ENCODE measurements at places on chromosomes 6 and 20.

DNA sequence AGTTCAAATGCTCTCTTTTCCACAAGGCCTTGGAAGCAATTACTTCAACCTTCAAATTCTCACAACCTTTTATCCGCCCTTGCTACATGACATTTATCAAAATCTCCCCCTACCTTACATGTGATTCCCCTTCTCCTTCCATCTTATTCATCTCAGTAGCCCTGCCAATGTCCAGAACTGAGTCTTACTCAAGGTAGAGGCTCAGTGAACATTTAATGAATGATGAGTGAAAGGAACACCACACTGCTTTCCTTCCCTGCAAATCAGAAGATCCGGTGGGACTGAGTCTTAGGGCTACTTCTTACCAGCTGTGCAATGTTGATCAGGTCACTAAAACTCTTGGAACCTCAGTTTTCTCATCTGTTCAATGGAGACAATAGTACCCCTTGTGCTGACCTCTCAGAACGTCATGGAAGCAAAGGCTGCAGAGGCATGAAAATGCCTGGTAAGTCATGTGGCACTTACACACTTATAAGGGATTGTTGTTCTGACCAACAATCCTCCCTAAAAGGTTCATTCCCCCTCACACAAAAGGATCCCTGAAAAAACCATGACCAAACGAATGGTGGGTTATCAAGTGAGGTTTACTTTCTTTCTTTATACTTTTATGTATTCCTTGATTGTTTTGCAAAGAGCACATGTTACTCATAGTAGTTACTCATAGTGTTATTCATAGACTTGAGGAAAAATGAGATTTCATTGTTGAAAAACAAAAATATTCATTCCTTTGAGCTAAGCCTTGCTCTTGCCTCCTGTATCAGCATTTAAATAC lies 6.5 kb downstream of the MDGA1 start:
- no peak overlapping the region for H3K4me3 ChIP-seq
- no peaks in the 10 kb centered on the region for H3K36me3 ChIP-seq
- peaks cover 6% of the 10 kb centered on the region for H3K4me1 ChIP-seq
- H3K27ac ChIP-seq, result no peak overlapping the region
- H3K27me3 ChIP-seq, result no peaks in the 10 kb centered on the region
- DNase-seq, result no peak

DNA sequence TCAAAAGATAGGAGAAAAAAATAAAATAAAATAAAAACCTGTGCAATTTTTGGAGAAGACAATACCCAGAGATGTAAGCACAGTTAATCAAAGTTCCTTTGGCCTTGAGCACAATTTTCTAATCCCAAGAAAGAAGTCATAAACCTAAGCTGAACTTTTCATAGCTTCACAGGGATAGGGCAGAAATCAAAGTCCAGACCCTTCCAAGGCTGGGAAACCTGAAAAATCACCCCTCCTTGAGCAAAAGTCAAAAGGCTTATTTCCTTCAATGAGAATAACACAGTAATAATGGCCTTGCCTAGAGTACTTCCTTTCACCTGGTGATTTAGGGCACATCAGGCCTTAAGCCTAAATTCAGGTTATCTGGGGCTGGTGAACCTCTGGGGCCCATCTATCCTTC lies 415.0 kb upstream of the BTBD3 start:
- DNase-seq, result no peak
- no peak overlapping the region for H3K27ac ChIP-seq
- H3K27me3 ChIP-seq, result no peaks in the 10 kb centered on the region
- H3K4me3 ChIP-seq, result no peak overlapping the region
- no peaks in the 10 kb centered on the region for H3K4me1 ChIP-seq

DNA sequence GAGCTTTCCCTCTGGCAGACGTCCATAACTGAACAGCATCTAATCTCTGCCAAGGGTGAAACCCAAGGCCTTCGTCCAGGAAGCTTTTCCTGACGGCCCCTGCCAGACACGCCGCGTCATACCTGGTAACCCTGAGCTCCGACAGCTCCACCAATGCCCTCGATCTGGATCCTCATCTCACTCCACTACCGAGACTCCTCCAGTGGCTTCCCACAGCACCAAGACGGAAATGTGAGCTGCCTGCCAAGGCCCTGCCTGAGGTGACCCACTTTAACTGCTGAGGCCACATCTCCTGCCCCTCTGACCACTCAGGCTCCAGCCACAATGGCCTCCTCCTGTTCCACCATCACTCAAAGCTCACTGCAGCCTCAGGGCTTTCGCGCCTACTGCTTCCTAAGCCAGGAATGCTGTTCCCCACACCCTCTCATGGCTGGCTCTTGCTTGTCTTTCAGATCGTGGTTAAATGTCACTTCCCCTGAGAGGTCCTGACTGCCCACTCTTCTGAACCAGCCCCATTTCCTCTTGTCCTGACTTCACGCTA lies 143.2 kb downstream of the PREX1 start:
- peaks cover 62% of the 10 kb centered on the region for H3K4me1 ChIP-seq
- H3K4me3 ChIP-seq, result no peak overlapping the region
- no peaks in the 10 kb centered on the region for H3K27me3 ChIP-seq
- H3K36me3 ChIP-seq, result peaks cover 31% of the 10 kb centered on the region
- DNase-seq, result peak; percentile 81

GRCh38 chr20:49446808-49447207 lies 35.7 kb downstream of the KCNB1 start:
- H3K27ac ChIP-seq, result peak overlapping the region; percentile 68
- H3K27me3 ChIP-seq, result no peaks in the 10 kb centered on the region
- no peak overlapping the region for H3K4me3 ChIP-seq

DNA sequence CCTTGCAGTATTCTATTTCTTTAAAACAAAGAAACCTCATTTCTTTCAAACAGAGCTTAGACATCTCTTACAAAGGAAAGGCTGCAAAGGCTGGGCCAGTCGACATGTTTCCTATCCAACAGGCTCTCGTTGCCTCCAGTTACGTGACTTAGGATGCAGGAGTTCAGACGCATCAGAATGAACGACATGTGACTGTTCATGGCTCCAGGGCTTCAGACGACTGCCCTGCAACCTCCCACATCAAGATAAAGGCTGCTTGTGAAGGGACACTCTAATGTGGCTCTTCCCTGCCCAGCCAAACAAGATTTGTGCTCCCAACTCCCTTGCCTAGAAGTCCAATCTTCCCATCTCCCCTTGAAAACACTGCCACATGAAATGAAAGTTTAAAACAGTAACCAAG lies 14.3 kb upstream of the NEDD9 start:
- H3K27ac ChIP-seq, result no peak overlapping the region
- H3K27me3 ChIP-seq, result no peaks in the 10 kb centered on the region
- no peak overlapping the region for H3K4me3 ChIP-seq
- no peaks in the 10 kb centered on the region for H3K36me3 ChIP-seq
- H3K4me1 ChIP-seq, result peaks cover 9% of the 10 kb centered on the region
- DNase-seq, result no peak

DNA sequence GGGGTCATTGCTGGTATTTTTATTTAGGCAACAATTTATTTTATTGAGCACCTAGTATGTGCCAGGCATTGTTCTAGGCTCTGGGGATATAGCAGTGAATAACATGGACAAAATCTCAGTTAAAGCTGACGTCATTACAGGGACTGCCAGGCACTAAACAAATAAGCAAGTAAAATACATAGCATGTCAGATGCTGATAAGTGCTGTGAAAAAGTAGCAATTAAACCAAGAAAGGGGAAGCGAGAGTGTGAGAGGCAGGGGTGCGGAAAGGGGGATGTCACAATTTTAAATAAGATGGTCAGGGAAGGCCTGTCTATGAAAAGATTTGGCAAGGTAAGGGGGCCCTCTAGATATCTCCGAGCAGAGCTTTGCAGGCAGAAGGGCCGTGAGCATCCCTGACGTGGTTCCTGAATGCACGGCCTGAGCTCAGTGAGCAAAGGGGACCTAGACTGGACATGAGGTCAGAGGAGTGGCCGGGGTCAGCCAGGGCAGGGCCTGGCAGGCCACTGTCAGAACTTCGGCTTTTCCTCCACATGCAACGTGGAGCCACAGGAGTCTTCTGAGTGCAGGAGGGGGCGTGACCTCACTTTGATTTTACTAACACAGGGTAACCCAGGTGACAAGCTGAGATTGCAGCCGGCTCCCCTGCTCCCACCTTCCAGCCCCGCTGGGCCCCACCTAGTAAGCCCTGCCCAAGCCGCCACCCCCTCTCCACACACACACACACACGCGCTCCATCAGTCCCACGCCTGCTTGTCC lies 24.2 kb upstream of the SIRPA start:
- DNase-seq, result no peak
- no peaks in the 10 kb centered on the region for H3K36me3 ChIP-seq
- H3K4me1 ChIP-seq, result peaks cover 5% of the 10 kb centered on the region

DNA sequence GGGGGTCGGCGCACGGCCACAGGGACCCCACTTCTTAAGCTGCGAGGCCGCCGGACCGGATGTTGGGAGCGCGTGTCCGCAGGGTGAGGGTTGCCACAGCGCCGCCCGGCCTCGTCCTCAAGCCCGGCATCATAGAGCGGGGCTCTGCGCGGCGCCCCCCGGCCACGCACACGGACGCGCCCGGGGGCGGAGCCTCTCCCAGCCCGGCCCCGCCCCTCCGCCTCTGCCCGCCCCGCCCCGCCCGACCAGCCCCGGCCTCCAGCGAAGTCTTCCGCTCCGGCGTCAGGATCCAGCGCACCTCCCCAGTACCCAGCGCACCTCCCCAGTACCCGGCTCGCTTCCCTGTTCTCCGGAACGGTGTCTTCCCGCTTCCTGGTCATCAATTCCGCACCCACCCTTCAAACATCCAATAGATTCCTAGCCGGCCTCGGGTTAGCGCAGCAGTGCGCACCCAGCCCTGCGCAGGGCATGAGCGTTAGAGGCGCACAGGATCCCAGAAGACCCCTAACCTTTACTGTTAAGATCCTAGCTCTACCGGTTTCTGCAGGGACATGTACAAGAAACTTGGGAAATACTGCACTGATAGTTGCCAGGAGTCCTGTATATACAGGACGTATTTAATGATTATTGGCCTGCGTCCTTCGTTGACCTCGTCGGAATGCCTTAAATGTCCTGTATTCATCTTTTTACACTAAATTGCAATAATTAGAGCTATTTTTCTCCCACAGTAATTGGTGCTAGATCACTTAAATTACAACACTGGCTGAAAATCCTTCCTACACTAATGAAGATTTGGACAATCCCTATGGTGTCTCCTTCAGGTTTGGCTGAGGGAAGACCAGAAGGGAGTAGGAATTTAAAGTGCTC lies 535 bp upstream of the DNAAF9 start:
- DNase-seq, result peak; percentile 81
- H3K4me3 ChIP-seq, result peak overlapping the region; percentile 88
- no peaks in the 10 kb centered on the region for H3K36me3 ChIP-seq
- no peaks in the 10 kb centered on the region for H3K27me3 ChIP-seq

- no peaks in the 10 kb centered on the region for H3K4me1 ChIP-seq
- H3K27me3 ChIP-seq, result no peaks in the 10 kb centered on the region
- no peak overlapping the region for H3K27ac ChIP-seq
- peaks cover 43% of the 10 kb centered on the region for H3K36me3 ChIP-seq
- no peak overlapping the region for H3K4me3 ChIP-seq
- DNase-seq, result no peak
Observed at GRCh38 chr6:166512567-166512966, 73.9 kb downstream of the RAMACL start.

DNA sequence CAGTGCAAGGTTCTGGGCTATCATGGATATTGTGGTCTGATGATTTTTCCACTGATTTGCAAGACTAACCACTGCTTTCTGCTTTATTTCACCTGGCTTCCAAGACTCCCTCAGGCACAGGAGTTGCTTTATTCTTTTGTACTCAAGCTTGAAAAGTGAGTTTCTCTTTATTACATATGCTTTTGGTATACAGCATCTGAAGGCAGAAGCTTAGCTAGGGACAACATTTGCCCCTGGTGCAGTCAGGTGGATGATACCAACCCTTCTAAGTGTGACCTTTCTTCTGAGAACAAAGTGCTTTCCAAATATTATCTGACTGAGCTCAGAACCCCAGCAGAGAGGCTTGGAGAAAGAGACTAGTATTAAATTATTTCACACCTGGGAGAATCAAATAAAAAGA lies 94.0 kb upstream of the PHACTR1 start:
- H3K27ac ChIP-seq, result no peak overlapping the region
- H3K4me1 ChIP-seq, result no peaks in the 10 kb centered on the region
- no peaks in the 10 kb centered on the region for H3K36me3 ChIP-seq
- no peak for DNase-seq
- H3K27me3 ChIP-seq, result no peaks in the 10 kb centered on the region

DNA sequence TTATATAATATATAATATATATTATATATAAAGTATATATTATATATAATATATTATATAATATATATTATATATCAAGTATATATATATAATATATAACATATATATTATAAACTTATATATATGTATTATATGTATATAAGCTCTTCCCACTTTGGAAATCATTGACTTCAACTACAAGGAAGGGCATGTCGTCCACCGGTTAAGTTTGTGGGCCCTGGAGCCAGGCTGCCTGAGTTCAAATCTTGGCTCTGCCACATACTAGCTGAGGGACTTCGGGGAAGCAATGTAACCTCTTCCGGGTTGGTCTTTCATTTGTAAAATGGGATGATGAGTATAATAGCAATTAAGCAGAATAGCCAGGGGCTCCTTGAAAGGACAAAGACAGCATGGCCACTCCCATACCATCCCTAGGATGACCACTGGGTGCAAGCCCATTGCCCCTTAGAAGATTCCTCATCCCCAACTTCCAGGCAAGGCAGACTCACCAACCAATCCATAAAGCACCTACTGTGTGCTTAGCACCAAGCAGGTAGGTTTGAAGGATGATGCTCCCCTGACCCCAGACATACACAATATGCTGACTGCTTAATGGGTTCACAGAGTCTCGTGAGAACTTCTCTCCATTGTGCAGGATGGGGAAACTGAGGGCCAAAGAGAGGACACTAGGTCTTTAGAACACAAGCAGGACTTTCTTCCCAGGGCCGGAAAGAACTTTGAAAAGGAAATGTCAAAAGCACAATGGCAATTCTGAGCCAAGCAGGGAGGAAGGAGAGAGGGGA lies 163.2 kb downstream of the MRPL14 start:
- H3K27ac ChIP-seq, result no peak overlapping the region
- no peaks in the 10 kb centered on the region for H3K36me3 ChIP-seq
- no peak for DNase-seq

DNA sequence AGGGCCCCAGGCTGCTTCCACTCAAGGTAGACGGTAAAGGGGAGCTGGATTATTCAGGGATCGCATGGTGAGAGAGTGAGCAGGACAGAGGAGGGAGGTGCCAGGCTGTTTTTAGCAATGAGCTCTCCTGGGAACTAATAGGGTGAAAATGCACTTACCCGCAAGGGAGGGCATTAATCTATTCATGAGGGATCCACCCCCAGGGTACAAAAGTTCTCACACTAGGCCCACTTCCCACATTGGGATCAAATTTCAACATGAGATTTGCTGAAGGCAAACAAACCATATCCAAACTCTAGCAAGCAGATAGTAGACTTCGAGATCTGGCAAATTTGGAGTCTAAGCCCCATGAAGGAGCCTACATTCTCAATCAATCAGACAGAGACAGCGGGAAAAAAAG lies 408.6 kb downstream of the RNF144B start:
- DNase-seq, result no peak
- H3K27me3 ChIP-seq, result no peaks in the 10 kb centered on the region
- no peak overlapping the region for H3K4me3 ChIP-seq
- no peak overlapping the region for H3K27ac ChIP-seq
- no peaks in the 10 kb centered on the region for H3K36me3 ChIP-seq
